ENCODE measurements at places on chromosomes 5 and 9. TPM values are rescaled to one million over a fixed set of nuclear protein-coding genes. Genes with fewer than 3 reads are reported as not detected.

Gene SHISAL2B
- total RNA-seq = not detected

Gene CER1
- total RNA-seq = not detected

Gene SIT1
- not detected for total RNA-seq

Gene ANKRD18A
- 13.1 TPM for total RNA-seq

Gene OR1J2
- not detected for total RNA-seq

Gene BHMT2
- not detected for total RNA-seq

Gene INSL4
- 15.8 TPM for total RNA-seq

Gene AIF1L
- total RNA-seq = 1.7 TPM

Gene SMARCA2
- 23.6 TPM for total RNA-seq

Gene KIF4B
- not detected for total RNA-seq

Gene EMB
- total RNA-seq = 6.4 TPM

Gene TPRN
- total RNA-seq = 10.8 TPM

Gene RNF145
- total RNA-seq = 142 TPM

Gene OSMR
- 72.5 TPM for total RNA-seq

Gene GHR
- total RNA-seq = 0.06 TPM

Gene MSX2
- 4.6 TPM for total RNA-seq

Gene JAKMIP2
- total RNA-seq = not detected

Gene RELL2
- 3.5 TPM for total RNA-seq

Gene ARID3C
- total RNA-seq = 0.16 TPM

Gene SLC34A3
- total RNA-seq = 0.28 TPM

Gene CDC25C
- total RNA-seq = 10.5 TPM

Gene CCDC171
- 0.40 TPM for total RNA-seq

Gene CDKN2A
- total RNA-seq = not detected

Gene ANKRD34B
- 0.16 TPM for total RNA-seq

Gene SNCAIP
- total RNA-seq = not detected

Gene PRR7
- total RNA-seq = 31.0 TPM

Gene PCDHGB5
- 2.5 TPM for total RNA-seq

Gene DCP2
- total RNA-seq = 10.1 TPM

Gene CCL27
- not detected for total RNA-seq

Gene ZNF883
- 0.84 TPM for total RNA-seq

Gene AGPAT2
- total RNA-seq = 106 TPM

Gene IDNK
- 5.7 TPM for total RNA-seq

Gene FGF18
- total RNA-seq = 1.2 TPM

Gene PCDHGB6
- total RNA-seq = 0.13 TPM
